ENCODE measurements at places on chromosomes 6 and 20.

DNA sequence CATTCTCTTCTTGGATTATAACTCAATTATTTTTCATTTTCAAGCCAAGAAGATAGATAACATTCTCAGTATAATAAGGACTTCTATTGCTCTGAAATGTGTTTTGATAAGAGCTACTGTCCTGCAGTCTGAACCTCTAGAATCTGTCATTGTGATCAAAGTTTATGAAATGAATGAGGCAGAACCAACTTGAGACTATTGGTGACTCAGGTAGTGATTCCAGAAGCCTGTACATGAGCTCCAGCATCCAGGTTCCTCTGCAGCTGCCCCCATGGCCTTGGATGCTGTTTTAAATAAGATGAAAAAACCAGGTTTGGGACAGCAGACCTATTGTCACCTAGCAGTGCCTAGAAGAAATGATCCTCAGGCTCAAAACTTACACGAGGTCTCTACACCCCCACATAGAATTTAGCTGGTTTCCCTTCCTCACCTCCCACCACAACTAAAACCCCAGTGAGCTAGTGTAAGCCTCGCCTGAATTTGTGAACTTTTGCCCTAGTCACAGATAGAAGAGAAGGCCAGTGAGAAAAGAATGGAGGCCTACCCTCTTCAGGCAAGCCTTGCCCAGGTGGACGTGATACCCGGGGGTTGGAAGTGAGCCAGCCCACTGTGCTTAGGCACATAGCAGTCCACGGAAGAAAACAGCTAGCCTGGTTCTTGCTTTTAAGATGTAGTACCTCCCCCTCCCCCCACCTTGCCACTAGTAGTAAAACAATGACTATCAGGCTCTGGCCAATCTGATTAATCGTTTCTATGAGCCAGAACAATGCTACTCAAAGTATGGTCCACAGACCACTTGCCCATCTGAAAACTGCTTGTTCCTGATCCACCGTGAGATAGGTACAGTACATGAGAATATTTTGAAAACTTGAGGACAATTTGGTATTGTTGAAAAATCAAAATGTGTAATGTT, 73.0 kb upstream of the SYNJ2 start:
- DNase-seq: no peak

GRCh38 chr6:55016261-55016660, 158.1 kb upstream of the HCRTR2 start:
- no peak for DNase-seq

GRCh38 chr6:134436281-134436815, 118.4 kb upstream of the SGK1 start:
- peak; percentile 55 for DNase-seq

DNA sequence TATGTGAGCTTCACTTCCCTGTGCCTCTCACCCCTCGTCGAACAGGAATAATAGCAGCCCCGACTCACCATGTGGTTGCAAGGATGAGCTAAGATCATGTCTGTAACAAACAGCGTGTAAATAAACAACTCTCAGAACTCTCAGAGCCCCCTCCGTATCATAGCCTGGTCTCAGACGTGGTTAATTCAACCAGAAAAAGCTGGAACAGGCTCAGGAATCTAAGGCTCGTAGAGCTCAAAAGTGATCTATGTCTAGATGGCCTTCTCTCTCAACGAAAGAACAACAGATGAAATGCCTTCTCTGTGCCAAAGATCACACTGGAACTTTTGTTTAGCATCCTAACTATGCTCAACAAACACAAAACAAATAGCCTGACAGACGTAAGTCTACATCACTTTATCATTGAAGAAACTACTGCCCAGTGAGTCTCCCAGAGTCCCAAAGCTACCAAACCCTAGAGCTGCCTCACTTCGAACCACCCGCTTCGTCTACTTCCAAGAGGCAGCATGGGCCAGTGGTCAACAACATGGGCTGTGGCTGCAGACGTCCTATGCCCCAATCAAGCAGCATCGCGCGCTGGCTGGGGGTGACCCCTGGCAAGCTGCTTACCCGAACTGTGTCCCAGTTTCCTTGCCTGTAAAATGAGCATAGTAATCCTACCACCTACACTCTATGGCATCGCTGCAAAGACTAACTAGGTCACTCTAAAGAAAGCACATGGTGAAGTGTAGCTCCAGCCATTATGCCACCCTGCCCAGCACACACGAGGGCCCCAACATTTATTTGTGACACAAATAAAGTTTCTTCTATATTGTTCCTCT, 35.1 kb downstream of the NFATC2 start:
- no peak for DNase-seq

- DNase-seq: no peak
Observed at GRCh38 chr6:158529629-158530028, 30.3 kb upstream of the TMEM181 start.

DNA sequence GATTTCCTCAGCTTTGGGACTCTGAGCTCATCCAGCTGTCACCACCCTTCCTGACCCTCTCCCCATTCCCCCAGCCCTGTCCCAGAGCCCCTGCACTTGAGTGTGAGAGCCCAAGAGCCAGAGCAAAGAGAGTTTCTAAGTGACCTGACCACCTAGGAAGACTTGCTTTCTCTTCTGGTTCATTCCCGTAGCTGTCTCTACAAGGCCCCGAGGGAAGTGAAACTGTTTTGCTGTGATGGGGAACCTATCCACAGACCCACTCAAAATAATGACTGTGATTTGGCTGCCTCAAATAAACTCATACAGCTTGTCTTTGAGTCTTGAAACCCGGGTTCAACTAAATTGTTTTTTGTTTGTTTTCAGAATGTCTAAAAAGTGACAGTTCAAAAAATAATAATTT, 74.6 kb upstream of the XRN2 start:
- peak; percentile 1 for DNase-seq

GRCh38 chr20:58697867-58698703, 5.5 kb downstream of the NPEPL1 start:
- no peak for DNase-seq

GRCh38 chr20:44643154-44643519, 8.4 kb downstream of the ADA start:
- no peak for DNase-seq

DNA sequence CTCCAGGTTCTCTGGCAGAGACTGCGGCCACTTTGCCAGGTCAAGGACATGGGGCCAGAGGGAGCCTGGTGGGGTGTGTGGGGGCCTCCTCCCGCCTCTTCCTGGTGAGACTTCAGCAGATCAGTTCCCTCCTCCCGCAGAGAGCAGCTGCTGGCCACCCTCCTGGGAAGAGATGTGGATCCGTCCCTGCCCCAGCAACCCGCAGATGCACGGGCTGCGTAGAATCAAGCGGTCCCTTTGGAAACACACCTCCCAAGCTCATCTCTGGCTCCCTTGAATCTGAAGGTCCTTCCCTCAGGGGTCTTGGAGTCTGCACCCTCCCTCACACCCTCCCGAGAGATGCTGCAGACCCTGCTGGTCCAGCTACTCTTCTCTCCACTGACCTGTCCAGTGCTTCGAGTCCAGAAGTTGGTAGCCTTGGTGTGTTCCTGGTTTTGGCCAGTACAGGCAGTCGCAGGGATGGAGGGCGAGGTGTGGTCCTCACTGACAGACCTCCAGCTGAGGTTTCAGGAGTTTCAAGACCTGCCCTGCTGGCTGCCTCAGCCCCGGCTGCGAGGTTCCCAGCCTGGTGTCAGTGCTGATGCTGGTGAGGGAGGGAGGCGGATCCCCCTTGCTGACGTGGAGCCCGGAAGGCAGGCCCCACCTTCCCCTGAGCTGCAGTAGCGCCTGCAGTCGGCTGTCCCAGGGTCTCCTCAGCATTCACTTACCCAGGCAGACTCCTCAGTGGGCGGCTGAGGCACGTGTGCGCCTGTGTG, at the start of gene NPBWR2:
NPBWR2 (minus strand) TSS at position 585 of the 755 bp plus-strand sequence. CDS start 734 bp downstream, outside the sequence.
- no peak for DNase-seq
